ENCODE measurements at places on chromosomes 12 and 14.

DNA sequence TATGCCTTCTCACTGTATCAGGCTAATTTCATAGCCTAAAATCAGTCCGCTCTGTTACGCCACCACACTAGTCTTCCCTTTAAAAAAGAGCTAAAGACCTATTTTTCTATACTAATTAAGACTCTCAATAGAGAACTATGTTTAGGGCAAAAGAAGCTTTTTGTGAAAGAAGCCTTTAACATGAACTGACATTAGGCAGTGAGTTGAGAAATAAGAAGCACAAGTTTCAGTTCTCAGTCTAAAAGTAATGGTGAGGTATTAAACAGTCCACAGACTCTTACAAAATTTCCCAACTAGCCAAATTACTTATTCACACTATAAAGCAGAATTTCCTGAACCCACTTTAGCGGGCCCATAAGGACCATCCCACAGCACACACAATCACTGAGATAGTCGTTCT, 93.7 kb downstream of the SOX5 start:
- no peak for DNase-seq

GRCh38 chr12:121017966-121018491, 1.7 kb upstream of the C12orf43 start:
- no peak for DNase-seq

- DNase-seq, result no peak
Observed at GRCh38 chr12:123894823-123895345, 77.7 kb downstream of the CCDC92 start.

DNA sequence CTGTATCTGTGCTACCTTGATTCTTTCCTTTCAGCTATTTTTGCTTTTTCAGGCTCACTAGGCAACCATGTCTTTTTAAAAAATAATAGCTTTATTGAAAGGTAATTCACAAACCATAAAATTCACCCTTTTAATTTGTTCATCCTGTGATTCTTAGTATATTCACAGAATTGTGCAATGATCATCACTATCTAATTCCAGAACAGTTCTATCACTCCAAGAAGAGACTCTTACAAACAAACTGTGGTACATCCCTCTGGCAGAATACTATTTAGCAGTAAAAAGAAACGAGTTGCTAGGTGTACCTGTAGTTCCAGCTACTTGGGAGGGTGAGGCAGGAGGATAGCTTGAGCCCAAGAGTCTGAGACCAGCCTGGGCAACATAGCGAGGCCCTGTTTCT, 14.8 kb downstream of the CREBL2 start:
- no peak for DNase-seq

DNA sequence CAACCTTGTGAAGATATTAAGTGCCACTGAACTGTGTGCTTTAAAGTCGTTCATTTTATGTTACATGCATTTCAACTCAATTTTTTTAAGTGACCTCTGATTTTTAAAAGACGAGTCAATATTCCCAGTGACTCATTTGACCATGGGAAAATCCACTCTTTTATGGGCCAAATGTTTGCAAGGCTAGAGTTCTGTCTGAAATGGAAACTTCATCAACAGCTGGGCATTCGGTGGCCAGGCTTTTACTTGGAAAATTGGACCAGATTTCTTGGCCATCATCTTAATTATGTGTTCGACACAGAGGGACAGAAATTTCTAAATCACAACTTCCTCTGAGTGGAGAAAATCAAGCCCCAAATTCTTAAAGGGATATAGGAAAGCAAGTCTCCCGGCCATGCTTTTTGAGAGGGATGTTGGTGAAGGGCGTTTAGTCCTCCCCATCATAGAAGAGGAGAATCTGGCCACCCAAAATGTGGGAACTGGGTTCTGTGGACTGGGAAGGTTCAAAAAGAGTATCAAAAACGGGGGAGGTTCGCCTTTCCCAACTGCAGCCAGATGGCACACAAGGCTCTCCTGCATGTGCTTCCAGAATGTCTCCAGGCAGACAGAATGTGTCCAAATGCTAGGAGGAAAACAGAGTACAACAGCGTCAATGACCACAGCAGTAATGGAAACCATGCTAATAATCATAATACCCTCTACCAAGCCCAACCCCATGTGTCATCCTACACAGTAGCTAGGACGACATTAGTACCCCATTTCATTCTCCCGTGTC, 40.9 kb upstream of the FZD10 start:
- no peak for DNase-seq

- DNase-seq, result no peak
Observed at GRCh38 chr12:122094735-122095631, 16.4 kb downstream of the MLXIP start.

Data from GM10248 (cell line).